Urothelium cell line (cell line): ENCODE measurements at places on chromosomes 16 and 17.

- no peak for DNase-seq
These were observed 16.8 kb downstream of the SMCR8 start for GRCh38 chr17:18331879-18332278.

DNA sequence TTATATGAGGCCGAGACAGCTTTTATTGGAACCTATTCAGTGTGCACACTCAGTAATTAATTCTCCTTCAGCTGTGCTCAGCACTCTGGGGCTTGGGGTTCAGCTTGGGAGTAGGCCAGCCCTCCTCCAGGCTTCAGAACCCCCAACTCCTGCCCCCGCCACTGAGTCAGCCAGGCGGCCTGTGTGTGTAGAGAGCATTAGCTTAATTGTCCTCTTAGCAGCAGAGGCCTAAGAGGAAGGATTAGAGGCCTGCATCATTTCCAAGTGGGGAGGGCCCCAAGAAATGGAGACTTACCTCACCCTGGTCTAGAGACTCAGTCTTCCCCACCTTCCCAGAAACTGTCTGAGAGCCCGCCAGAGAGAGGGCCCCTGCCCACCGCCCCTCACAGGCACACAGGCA is 772 bp downstream of the PRSS53 start:
- DNase-seq, result no peak

DNA sequence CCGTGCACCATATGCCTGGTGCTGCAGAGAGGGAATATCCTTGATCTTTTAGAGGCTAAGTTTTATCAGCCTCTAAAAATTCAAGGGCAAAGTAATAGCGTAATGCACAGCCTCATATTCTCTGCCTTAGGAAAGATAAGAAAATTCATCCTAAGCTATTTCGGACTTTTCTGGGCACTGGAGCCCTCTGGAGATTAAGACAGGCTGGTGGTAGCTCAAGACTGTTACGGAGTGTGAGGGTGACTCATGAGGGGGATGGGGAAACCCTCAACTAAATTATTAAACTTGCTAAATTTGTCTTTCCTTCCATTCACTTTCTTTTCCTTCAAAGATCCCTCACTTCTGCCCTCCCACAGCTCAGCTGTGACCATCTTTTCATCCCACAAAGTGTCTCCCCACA is 73.3 kb downstream of the RPH3AL start:
- DNase-seq, result no peak

DNA sequence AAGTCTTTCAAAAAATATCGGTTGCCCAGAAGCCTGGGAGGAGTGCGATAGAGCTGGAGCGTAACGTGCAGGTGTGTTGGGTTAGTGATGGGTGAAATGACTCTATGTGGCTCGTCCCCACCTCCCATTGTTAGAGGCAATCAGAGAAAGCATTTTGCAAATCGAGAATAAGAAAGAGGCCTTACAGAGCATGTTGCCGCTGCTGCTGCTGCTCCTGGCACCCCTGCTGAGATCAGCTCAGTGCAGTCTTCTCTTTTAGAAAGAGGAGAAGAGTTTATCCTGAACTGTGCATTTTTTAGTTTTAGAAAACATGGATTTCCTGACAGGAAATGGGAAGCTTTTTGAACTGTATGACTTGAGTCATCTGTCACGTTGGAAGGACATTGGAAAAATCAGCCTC is 774.5 kb upstream of the RBFOX1 start:
- no peak for DNase-seq

DNA sequence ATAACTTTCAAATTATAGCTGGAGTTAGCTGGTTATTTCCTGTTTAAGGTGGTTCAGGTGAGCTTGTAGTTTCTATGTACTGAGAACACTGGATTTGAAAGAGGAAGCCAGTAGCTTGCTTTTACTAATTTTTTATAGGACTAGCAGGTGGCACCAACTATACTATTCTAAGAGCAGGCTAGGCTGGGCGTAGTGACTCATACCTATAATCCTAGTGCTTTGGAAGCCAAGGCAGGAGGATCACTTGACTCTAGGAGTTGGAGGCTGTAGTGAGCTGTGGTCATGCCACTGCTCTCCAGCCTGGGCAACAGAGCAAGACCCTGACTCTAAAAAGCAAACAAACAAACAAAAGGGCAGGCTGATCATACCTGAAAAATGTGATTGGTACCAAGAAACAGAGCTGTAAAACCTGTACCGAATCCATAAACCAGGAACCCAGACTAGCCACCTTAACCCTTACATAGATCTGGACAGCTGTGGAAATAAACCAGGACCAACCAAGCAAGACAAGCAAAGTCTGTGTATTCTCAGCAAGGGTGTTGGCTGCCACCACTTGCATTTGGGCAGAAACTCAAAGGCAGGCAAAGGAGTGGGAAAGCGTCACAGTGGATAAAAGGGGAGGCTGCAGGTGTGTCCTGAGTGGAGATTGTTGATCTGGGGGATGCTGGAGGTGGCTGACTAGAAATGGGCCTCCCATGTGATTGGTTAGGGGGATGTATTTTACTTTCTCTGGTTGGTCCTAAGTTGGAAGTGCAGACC is 36.3 kb downstream of the SLC47A1 start:
- DNase-seq, result no peak

GRCh38 chr17:81270279-81270678 is 24.8 kb downstream of the SLC38A10 start:
- DNase-seq, result no peak

GRCh38 chr16:68115851-68116250 is 30.7 kb downstream of the NFATC3 start:
- DNase-seq, result no peak

DNA sequence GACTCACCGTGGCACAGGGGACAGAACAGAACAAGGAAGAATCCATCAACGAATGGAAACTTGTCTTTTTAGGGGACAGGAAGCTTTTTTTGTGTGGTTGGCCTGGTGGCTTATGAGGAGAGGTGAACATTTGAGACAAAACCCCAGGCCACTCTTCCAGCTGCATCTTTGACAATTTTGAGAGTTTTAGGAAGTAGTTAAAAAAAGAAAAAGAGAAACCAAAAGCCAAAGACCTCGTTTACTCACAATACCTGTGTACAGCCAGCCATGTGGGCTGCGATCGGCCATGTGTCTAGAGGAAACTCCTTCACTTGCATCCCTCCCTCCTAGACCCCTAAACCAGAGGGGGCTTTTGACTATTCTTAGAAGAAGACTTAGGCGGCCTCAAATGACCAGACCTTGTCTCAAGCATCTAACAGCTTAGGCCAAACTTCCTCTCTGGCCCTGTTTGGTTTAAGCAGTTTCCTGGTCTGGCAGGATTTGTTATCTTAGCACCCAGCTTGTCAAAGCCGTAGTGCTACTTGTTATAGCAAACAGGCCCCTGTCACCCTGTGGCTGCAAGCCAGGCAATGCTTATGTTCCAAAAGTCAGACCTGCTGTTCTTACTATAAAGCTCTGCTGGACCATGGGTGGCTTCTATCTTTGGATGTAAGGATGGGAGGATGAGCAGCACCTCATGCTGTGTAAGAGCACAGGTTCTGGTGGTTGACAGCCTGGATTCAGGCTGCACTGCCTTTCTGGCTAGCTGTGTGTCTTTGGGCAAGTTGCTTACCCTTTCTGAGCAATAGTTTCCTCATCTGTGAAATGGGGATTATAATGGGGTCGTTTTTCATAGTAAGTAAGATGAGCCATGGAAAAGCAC is 17.7 kb downstream of the KSR1 start:
- no peak for DNase-seq

- DNase-seq, result no peak
These were observed 13.0 kb downstream of the CETP start for GRCh38 chr16:56974549-56975300.

- DNase-seq, result no peak
These were observed 12.0 kb downstream of the SNN start for GRCh38 chr16:11679941-11680911.

DNA sequence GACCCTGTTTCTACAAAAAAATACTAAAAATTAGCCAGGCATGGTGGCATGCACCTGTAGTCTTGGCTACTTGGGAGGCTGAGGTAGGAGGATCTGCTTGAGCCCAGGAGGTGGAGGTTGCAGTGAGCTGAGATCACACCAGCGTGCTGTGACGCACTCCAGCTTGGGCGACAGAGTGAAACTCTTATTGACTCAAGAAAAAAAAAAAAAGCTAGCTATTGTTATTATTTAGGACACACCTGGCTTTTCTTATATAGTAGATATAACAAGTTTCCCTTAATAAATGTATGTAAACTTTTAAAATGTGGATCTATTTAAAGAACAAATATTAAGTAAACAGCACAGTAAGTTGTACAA is 1.8 kb downstream of the RABEP2 start:
- DNase-seq, result no peak
